Activated T-cell treated with anti-CD3 and anti-CD28 coated beads, Interleukin-2, amount 50 U/mL, for 72 hours (primary cell): ENCODE measurements at places on chromosomes 3 and 15. TPM values are rescaled to one million over a fixed set of nuclear protein-coding genes. Genes with fewer than 3 reads are reported as not detected.

IQCF5 gene
- not detected for total RNA-seq

- no peak overlapping the region for H3K27ac ChIP-seq
- H3K36me3 ChIP-seq = no peaks in the 10 kb centered on the region
- H3K4me1 ChIP-seq = peaks cover 19% of the 10 kb centered on the region
Measured at GRCh38 chr3:51715977-51716294, 9.1 kb downstream of the GRM2 start.

DNA sequence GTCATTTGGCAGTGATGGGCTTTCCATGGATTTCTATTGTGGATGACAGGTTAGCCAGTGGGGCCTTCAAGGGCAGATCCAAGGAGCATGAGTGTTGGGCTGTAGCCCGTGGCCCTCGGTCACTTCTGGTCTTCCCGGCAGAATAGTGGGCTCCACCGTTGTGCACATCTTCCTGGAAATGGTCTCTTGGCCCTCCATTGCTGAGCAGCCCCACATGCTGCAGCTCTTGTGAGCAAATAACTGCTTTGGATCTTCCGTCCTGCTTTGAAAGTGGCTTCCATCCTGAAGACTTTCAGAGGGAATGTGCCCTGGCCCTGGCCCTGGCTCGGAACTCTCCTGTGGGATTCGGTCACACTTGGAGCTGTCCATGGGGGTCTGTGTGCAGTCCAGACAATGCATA lies 102.8 kb downstream of the SNRPN start:
- H3K27ac ChIP-seq = no peak overlapping the region
- no peak overlapping the region for H3K4me3 ChIP-seq
- no peak for DNase-seq
- no peaks in the 10 kb centered on the region for H3K27me3 ChIP-seq

GRCh38 chr15:31799715-31800321 lies 230.5 kb upstream of the CHRNA7 start:
- DNase-seq = no peak
- H3K27me3 ChIP-seq = no peaks in the 10 kb centered on the region
- no peak overlapping the region for H3K27ac ChIP-seq
- H3K4me3 ChIP-seq = no peak overlapping the region
- H3K36me3 ChIP-seq = no peaks in the 10 kb centered on the region
- H3K4me1 ChIP-seq = no peaks in the 10 kb centered on the region

FBXW12 gene
- not detected for total RNA-seq

GRCh38 chr3:114824014-114824413 lies 323.1 kb downstream of the ZBTB20 start:
- no peaks in the 10 kb centered on the region for H3K27me3 ChIP-seq
- no peak overlapping the region for H3K4me3 ChIP-seq
- H3K36me3 ChIP-seq = no peaks in the 10 kb centered on the region
- no peaks in the 10 kb centered on the region for H3K4me1 ChIP-seq
- H3K27ac ChIP-seq = no peak overlapping the region

TMEM115 gene
- 22.6 TPM for total RNA-seq

BOC gene
- total RNA-seq = 0.19 TPM

GRCh38 chr3:66149269-66149668 lies 71.5 kb upstream of the SLC25A26 start:
- H3K4me3 ChIP-seq = no peak overlapping the region
- H3K27ac ChIP-seq = no peak overlapping the region
- no peaks in the 10 kb centered on the region for H3K36me3 ChIP-seq
- no peaks in the 10 kb centered on the region for H3K4me1 ChIP-seq
- H3K27me3 ChIP-seq = peaks cover 12% of the 10 kb centered on the region

DNA sequence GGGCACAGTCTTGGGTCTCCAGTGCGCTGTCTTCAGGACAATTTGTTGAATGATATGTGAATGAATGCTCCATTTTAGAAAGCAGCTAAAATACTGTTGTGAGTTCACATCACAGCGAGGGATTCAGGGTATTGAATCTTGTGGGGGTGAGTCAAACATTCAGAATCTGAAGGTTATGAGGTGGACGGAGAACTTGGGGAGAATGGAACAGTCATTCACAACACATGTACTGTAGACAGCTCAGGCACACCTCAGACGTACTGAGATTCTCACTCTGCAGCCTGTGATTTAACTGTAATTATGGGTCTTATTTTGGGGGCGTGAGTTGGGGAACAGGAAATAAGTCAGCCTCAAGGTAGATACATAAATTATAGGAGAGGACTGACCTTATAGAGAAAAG lies 13.9 kb downstream of the CRYBG3 start:
- H3K4me3 ChIP-seq = no peak overlapping the region
- no peaks in the 10 kb centered on the region for H3K4me1 ChIP-seq
- H3K36me3 ChIP-seq = peaks cover 2% of the 10 kb centered on the region
- H3K27ac ChIP-seq = no peak overlapping the region
- no peaks in the 10 kb centered on the region for H3K27me3 ChIP-seq

DNA sequence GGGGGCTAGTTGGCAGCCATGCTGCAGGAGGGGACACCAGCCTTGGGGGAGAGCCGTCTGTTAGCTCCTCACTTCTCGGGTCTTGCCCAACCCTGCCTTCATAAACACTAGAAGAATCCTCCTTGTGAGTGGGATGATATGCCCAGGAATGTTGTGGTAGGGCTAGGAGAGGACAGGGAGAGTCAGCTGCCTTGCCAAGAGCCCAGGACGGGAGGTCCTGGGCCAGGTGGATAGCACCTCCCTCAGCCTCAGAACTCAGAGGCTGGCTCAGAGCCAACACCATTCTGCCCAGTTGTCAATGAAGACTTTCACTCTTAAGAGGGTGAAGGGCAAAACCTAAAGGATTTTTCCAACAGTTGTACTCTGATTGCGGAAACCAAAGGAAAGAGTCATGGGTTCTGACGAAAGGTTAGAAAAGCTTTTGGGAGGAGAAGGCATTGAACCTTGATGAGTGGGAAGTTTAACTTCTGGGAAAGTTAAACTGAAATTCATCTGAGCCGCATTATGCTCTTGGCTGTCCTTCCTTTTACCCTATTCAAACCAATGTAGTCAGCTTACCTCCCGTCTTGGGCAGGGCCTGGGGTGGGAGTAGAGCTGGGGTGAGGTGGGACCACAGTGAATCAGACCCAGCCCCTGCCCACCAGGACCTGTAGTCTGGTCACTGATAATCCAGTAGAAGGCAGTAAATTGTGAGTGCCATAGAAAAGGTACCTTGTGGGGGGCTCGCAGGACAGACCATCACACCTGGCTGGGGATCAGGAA lies 81.9 kb downstream of the FAM43A start:
- DNase-seq = no peak
- H3K4me3 ChIP-seq = no peak overlapping the region
- no peaks in the 10 kb centered on the region for H3K36me3 ChIP-seq
- H3K27me3 ChIP-seq = peaks cover 7% of the 10 kb centered on the region
- H3K27ac ChIP-seq = peak overlapping the region; percentile 22

ADAMTS9 gene
- total RNA-seq = not detected

GRCh38 chr3:128991355-128991895 lies 2.5 kb downstream of the CFAP92 start:
- peaks cover 30% of the 10 kb centered on the region for H3K4me1 ChIP-seq
- no peaks in the 10 kb centered on the region for H3K36me3 ChIP-seq
- no peak overlapping the region for H3K4me3 ChIP-seq
- DNase-seq = no peak
- H3K27me3 ChIP-seq = no peaks in the 10 kb centered on the region

- H3K36me3 ChIP-seq = no peaks in the 10 kb centered on the region
- no peaks in the 10 kb centered on the region for H3K27me3 ChIP-seq
- H3K4me3 ChIP-seq = no peak overlapping the region
- H3K27ac ChIP-seq = no peak overlapping the region
- no peak for DNase-seq
- no peaks in the 10 kb centered on the region for H3K4me1 ChIP-seq
Measured at GRCh38 chr3:65660000-65660598, 378.6 kb downstream of the MAGI1 start.

- H3K4me1 ChIP-seq = peaks cover 28% of the 10 kb centered on the region
- H3K36me3 ChIP-seq = no peaks in the 10 kb centered on the region
- H3K27ac ChIP-seq = peak overlapping the region; percentile 52
- peak overlapping the region; percentile 21 for H3K4me3 ChIP-seq
Measured at GRCh38 chr3:161069511-161070251, 35.5 kb downstream of the B3GALNT1 start.

- peak; percentile 23 for DNase-seq
- no peak overlapping the region for H3K4me3 ChIP-seq
- H3K27ac ChIP-seq = no peak overlapping the region
- peaks cover under 1% of the 10 kb centered on the region for H3K36me3 ChIP-seq
- no peaks in the 10 kb centered on the region for H3K4me1 ChIP-seq
Measured at GRCh38 chr3:129934234-129935123, 40.0 kb upstream of the TRH start.

COL8A1 gene
- total RNA-seq = 0.10 TPM

CNTN6 gene
- not detected for total RNA-seq

GPR62 gene
- 0.10 TPM for total RNA-seq

POLR2H gene
- total RNA-seq = 93.6 TPM

IL16 gene
- total RNA-seq = 63.2 TPM

HAPLN3 gene
- total RNA-seq = 114 TPM

STRC gene
- total RNA-seq = 1.1 TPM

THSD4 gene
- not detected for total RNA-seq

- no peak for DNase-seq
- H3K4me1 ChIP-seq = no peaks in the 10 kb centered on the region
- no peaks in the 10 kb centered on the region for H3K27me3 ChIP-seq
- no peak overlapping the region for H3K4me3 ChIP-seq
- H3K27ac ChIP-seq = no peak overlapping the region
Measured at GRCh38 chr15:53918180-53919079, 59.8 kb upstream of the UNC13C start.

SHF gene
- total RNA-seq = 11.7 TPM

PLEKHO2 gene
- total RNA-seq = 14.3 TPM

GRCh38 chr15:69758810-69759790 lies 306.5 kb downstream of the RPLP1 start:
- H3K36me3 ChIP-seq = peaks cover 16% of the 10 kb centered on the region
- H3K27ac ChIP-seq = peak overlapping the region; percentile 74
- peak overlapping the region; percentile 77 for H3K4me3 ChIP-seq

IL17RB gene
- 2.1 TPM for total RNA-seq

DNA sequence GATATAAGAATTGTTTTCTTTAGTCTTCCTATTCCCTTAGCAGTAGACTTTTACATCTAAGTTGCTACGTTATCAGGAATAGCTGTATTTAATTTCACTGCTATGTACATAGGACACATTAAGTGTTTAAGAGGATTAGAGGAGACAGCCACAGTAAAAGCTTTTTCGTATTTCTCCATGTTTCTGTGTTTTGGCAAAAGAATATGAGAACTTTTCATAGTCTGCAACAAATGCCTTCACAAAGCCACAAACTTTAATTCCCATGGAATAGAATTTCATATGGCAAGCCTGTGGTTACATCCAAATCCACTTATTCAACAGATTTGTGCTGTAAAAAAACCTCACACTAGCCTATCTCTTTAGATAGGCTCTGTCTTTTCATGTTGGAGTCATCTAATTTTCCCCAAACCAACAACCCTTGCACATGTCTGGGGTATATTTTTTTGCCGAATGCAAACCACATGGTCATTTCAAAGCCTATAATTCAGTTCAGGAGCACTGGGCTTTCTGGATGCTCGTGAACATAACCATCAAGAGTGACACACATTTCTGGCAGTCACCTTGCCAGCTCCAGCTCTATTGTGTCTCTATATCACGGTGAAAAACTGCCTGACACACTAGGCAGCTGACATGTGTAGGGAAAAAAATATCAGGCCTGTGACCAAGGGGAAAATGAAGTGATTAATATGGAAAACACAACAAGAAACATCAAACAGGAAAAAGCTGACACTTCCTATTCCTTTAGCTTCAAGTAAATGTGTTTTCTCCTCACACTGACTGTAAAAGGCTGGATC lies 19.2 kb downstream of the PLD1 start:
- no peak overlapping the region for H3K27ac ChIP-seq
- H3K4me1 ChIP-seq = no peaks in the 10 kb centered on the region
- H3K27me3 ChIP-seq = no peaks in the 10 kb centered on the region
- no peak for DNase-seq

GRCh38 chr3:186476541-186476940 lies 67.6 kb downstream of the CRYGS start:
- H3K27ac ChIP-seq = no peak overlapping the region
- no peak for DNase-seq
- peaks cover 40% of the 10 kb centered on the region for H3K4me1 ChIP-seq
- no peaks in the 10 kb centered on the region for H3K36me3 ChIP-seq
- no peaks in the 10 kb centered on the region for H3K27me3 ChIP-seq
- H3K4me3 ChIP-seq = peak overlapping the region; percentile 64

GRCh38 chr15:77093436-77093835 lies 22.5 kb upstream of the TSPAN3 start:
- no peak for DNase-seq
- H3K36me3 ChIP-seq = no peaks in the 10 kb centered on the region
- H3K27ac ChIP-seq = no peak overlapping the region
- H3K4me1 ChIP-seq = no peaks in the 10 kb centered on the region

DNA sequence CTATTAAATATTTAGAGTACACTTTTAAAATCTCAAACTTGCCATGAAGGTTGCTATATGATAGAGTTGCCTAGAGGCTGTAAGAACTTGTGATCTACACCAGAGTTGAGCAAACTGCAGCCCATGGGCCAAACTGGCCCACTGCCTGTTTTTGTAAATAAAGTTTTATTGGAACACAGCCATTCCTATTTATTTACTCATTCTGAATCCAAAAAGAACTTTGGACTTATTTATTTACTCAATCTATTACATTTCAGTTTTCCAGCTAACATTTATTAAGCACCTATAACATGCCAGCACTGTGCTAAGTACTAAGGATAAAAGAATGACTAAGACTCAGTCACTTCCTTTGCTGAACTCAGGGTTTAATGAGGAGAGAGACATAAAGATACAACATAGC lies 403.6 kb downstream of the ERC2 start:
- H3K4me3 ChIP-seq = no peak overlapping the region
- no peaks in the 10 kb centered on the region for H3K36me3 ChIP-seq
- no peaks in the 10 kb centered on the region for H3K27me3 ChIP-seq
- no peak overlapping the region for H3K27ac ChIP-seq
- no peaks in the 10 kb centered on the region for H3K4me1 ChIP-seq

DNA sequence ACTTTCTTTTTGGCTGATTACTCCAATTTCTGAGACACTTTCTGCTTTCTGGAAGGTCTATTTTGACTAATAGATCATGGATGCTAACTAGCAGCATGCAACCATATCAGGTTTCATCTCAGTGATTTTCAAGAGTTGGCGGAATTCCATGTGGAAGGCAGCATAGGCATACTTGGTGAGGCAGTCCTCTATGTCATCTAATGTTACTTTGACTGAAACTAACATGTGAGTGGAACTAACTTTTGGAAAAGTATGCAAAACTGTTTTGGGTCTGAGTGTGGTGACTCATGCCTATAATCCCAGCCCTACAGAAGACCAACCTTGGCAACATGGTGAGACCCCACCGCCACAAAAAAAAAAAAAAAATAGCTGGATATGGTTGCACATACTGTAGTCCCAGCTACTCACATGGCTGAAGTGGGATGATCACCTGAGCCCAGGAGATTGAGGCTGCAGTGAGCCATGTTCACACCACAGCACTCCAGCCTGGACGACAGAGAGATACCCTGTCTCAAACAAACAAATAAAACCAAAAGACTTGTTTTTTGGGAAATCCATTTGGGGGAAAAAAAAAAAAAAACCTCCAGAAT lies 1033.7 kb downstream of the ROBO1 start:
- no peaks in the 10 kb centered on the region for H3K36me3 ChIP-seq
- no peaks in the 10 kb centered on the region for H3K4me1 ChIP-seq
- H3K27ac ChIP-seq = no peak overlapping the region

- no peaks in the 10 kb centered on the region for H3K36me3 ChIP-seq
- no peak overlapping the region for H3K27ac ChIP-seq
- H3K4me3 ChIP-seq = no peak overlapping the region
- H3K27me3 ChIP-seq = no peaks in the 10 kb centered on the region
- DNase-seq = no peak
Measured at GRCh38 chr3:155032918-155033317, 47.2 kb upstream of the MME start.

TRH gene
- not detected for total RNA-seq

- H3K27ac ChIP-seq = peak overlapping the region; percentile 67
- no peaks in the 10 kb centered on the region for H3K27me3 ChIP-seq
- H3K36me3 ChIP-seq = peaks cover 4% of the 10 kb centered on the region
- H3K4me3 ChIP-seq = no peak overlapping the region
- no peaks in the 10 kb centered on the region for H3K4me1 ChIP-seq
- DNase-seq = no peak
Measured at GRCh38 chr3:130960139-130960795, 66.4 kb downstream of the ASTE1 start.
